Activated T-cell treated with anti-CD3 and anti-CD28 coated beads, Interleukin-2, amount 50 U/mL, for 72 hours (primary cell): ENCODE measurements at places on chromosomes 3 and 15. TPM values are rescaled to one million over a fixed set of nuclear protein-coding genes. Genes with fewer than 3 reads are reported as not detected.

- DNase-seq: no peak
Observed at GRCh38 chr3:163368168-163368567, 1710.1 kb downstream of the SI start.

Gene IGSF10
- not detected for total RNA-seq

Gene POTEB
- not detected for total RNA-seq

- DNase-seq: no peak
Observed at GRCh38 chr3:136584728-136585127, 167.4 kb downstream of the STAG1 start.

- no peak for DNase-seq
Observed at GRCh38 chr3:10935028-10935427, 57.5 kb upstream of the SLC6A1 start.
